ENCODE measurements at places on chromosomes 2 and 18.

- no peak for DNase-seq
Measured at GRCh38 chr2:148067801-148068200, 46.9 kb downstream of the MBD5 start.

DNA sequence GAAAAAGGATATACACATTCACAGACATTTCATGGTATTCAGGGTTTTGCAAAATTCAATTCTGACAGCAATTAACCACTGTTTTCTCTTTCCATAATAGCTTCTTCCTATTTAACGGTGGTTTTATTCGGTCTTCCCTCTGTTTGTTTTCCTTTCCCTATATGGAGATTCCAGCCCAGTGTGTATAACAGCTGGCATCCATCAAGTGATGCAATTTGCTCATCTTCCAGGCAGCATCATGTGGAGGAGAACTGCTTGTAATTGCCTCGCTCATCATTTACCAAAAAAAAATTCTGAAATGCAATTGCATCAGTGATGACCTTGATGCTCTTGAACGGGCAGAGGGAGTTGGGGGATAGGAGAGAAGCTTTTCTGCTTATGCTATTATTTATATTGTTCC lies 165.9 kb upstream of the PGAP1 start:
- peak; percentile 84 for DNase-seq

GRCh38 chr18:46587600-46587999 lies 69.4 kb downstream of the LOXHD1 start:
- no peak for DNase-seq

- peak; percentile 11 for DNase-seq
Measured at GRCh38 chr2:206023183-206023582, 62.8 kb downstream of the INO80D start.

GRCh38 chr2:211901226-211901846 lies 637.3 kb downstream of the ERBB4 start:
- DNase-seq = no peak

- DNase-seq = no peak
Measured at GRCh38 chr18:58943896-58944295, 79.2 kb downstream of the ZNF532 start.

DNA sequence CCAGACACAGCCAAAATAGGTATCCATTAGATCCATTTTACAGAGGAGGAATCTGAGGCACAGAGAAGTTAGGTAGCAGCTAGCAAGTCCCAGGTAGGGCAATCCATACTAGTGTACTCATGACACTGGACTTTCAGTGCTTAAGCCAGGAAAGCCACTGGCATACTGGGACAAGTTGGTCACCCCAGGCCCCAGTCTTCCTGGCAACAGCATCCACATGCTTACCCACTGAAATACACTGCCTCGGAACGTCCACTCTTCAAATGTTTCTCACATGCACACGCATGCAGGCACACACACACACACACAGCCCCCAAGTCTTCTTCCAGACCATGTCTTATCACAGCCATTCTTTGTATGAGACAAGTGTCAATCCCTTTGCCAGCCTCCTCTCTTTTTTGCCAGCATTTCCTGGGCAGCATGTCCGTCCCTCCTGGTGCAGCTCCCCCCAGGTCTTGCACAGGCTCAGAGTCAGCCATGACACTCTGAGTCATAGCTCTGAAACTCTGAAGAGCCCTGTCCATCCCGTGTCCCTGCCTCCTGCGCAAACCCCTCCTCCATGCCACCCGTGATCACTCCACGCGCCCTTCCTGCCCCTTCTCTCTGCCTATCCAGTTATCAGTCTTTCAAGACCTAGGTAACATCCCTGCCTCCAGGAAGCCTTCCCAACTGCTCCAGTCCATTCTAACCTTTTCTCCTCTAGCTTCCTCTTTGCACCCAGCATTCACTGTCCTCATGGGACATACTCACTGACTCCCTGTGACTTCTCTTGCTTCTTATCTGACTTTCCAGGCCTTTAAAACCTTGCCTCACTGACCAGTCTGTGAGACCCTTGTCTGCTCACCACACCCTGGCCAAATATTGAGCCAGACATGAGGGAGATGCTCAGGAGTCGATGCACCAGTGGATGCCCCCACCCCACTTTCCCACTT lies 10.9 kb upstream of the TEX261 start:
- DNase-seq = no peak

GRCh38 chr18:79186649-79187048 lies 117.5 kb downstream of the ATP9B start:
- DNase-seq = no peak

DNA sequence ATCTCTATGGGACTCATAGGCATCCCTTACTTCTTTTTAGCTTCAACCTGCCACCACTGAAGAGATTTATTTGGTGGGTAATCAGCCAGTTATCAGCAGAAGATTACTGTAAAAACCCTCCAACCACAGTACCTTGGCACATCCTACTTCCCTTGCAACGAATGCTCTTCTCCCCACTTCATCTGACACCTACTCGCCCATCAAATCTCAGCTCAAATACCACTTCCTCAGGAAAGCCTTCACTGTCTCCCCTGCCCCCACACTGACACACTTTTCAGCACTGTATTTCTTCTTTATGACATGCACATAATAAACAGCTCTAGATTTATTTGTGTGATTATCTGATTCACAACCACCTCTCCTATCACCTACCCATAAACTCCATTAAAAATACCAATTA lies 3.1 kb downstream of the KDSR start:
- DNase-seq = no peak

DNA sequence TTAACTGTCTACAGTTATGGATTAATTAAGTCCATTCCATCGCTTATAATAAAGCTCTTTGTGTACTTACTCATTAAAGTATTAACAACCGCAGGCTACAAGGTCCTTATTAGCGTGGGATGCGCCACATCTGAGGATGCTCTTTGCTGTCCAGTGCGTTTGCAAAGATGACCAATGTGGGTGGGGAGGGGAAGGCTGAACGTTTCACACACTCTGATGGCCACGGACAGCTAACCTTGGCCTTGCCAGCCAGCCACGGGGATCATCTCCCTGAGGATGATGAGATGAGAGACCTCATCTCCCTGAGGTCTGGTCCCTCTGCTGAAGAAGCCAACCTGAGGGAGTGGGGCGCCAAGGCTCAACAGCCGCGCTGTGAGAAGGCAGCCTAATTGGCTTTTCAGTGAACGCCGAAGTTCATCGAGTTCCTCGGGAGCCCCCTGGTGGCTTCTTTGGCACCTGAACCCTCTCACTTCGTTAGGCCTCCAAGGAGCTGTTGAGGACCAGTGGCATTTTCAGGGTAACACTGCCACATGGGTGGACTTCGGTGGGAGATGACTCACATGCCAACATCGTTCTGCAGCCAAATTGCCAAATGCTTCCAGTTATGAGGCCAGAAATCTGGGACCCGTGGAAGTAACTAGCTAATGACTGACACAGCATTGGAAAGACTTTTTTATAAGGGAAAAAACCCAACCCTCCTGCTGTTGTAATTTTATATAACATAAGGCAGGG lies 69.3 kb upstream of the SEC11C start:
- DNase-seq = peak; percentile 82

DNA sequence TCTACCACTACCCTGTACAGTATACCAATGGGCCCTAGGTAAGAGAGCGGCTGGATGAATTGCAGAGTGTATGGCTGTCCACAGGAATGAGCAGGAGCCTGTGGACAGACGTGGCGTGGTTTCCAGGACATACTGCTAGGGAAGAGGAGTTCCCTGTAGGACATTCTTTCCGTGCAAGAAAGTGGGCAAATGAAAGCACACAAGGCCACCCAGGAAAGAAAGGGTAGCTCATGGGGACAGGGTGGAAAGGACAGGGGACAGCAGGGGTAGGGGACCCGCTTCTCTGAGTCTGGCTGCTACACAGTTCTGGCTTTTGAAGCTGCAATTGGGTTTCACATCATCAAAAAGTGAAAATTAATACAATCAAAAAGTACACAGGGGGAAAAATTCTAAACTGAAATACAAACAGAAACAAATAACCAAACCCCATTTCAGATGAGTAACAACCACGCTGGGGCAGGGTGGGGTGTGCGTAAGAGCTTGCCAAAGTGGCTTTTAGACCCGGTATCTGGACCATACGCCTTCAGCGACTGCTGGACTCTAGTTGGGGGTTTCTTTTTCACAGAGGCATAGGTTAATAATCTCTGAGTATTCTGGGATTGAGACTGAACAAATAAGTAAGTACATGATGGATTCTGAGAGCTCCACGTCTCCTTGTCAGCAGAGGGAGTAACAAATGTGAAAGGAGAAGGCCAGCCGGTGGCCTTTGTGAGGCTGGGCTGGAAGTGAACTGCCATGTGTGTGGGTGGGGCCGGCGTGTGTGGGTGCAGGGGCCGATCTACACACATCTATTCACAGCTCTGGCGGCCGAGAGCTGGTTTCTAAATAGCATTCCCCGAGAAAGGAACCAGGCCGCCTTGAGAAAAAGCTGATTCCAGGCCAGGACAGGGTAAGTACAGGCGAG lies 84.0 kb downstream of the HDAC4 start:
- DNase-seq = peak; percentile 69

DNA sequence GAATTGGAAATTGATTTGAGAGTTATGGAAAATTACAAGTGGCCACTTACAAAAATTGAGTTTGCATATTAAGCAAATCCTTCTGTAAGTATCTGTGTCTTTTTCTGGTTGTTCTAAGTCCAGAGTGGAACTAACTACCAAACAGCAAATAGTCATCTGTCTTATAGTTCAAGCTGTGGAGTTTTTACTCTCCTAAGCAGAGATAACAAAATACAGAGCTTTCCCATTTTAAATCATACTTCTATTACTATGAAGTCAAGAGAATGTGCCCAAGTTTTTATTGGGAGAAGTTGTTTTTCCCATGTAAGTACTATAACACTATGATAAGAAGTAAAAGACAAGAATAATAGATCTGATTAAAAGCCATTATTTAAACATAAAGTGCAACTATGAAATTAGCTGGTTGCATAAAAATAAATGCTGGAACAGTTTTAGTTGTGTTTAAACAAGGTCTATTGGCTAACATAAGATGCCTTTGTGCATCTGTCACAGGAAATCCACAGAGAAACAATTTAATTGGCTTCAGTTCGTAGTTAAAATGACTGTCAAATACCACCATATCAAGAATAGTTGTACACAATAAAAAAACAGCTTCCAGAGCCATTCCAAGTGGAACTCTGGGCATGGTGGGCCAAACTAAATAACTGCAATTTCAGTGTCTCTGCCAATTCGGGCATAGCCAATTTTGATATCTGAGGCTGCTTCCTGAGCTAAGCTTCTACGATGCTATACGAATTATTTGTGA lies 1467.4 kb upstream of the NXPH2 start:
- peak; percentile 78 for DNase-seq

GRCh38 chr2:7089898-7090510 lies 172.8 kb downstream of the RNF144A start:
- DNase-seq = no peak
